ENCODE measurements at places on chromosomes 4 and X.

DNA sequence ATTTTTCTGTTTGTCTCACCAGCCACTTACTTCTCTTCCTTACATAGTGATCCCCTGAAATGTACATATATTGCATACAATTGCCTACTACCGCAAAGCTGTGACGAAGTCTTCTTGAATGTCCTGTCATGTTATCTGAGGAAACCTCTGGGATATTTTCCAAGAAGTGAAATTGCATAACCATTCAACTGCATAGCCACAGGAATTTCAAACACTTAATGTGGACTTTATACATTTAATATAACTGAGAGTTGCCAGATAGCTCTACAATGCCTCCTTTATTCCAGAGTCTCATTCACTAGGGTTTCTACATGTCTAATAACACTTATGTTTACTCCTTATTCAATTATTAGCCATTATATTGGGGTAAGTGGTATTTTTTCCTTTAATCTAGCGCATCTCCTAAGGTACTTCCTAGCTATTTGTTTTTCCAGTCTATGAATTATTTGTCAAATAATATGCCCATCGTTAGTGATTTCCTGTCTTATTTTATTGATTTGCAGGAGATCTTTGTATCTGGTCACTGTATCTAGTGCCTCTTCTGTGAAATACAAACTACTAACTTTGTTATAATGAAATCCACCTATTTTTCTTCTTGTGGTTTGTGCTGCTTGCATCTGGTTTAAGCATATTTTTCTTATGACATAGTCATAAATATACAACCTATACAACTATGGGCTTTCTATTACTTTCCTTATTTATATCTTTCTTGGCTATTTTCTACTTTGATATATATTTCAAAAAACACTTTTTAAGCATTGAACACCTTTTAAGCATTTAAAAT lies 69.2 kb upstream of the GRID2 start:
- DNase-seq = peak; percentile 4

GRCh38 chrX:107565015-107565414 lies 63.3 kb upstream of the PRPS1 start:
- DNase-seq = no peak

- no peak for DNase-seq
These were observed 22.8 kb downstream of the RPL9 start for GRCh38 chr4:39435659-39436563.

- DNase-seq = no peak
These were observed 77.6 kb downstream of the SLC16A2 start for GRCh38 chrX:74498924-74499323.

GRCh38 chrX:21960569-21961541 lies 20.3 kb downstream of the SMS start:
- no peak for DNase-seq

GRCh38 chr4:121951521-121952110 lies at the start of gene TRPC3:
Gene TRPC3, minus strand, starts transcription at chr4:121952060. Its CDS starts 380 bp downstream, at chr4:121951680.
- peak; percentile 37 for DNase-seq

- no peak for DNase-seq
These were observed 11.0 kb downstream of the TENM3 start for GRCh38 chr4:182254026-182254780.

GRCh38 chr4:108303488-108304177 lies 134.9 kb upstream of the LEF1 start:
- no peak for DNase-seq

DNA sequence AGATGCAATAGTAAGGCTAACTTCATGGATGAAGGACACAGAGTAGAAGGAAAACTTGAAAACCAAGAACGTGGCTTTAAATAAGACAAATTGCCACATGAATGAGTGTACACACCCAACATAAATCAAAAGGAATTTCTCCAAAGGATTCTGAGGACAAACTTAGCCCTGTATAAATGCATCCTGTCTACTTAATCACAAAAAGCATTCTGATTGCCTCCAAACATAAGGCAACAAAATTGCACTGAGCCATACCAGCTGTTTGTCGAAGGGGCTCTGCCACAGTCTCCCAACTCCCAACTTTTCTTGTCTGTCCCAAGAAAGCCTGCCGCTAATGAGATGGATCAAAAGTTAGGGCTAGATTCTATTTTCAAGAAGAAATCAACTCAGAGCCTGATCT lies 194.3 kb downstream of the SOWAHB start:
- DNase-seq = no peak

- DNase-seq = peak; percentile 81
These were observed 26.8 kb upstream of the SPARCL1 start for GRCh38 chr4:87555773-87556619.

- DNase-seq = no peak
These were observed 237.6 kb downstream of the SCFD2 start for GRCh38 chr4:53128231-53128630.

GRCh38 chrX:153646620-153647373 lies at the start of gene DUSP9:
Gene DUSP9, plus strand, starts transcription at chrX:153647203. Its CDS starts 751 bp downstream, at chrX:153647954.
- peak; percentile 60 for DNase-seq

DNA sequence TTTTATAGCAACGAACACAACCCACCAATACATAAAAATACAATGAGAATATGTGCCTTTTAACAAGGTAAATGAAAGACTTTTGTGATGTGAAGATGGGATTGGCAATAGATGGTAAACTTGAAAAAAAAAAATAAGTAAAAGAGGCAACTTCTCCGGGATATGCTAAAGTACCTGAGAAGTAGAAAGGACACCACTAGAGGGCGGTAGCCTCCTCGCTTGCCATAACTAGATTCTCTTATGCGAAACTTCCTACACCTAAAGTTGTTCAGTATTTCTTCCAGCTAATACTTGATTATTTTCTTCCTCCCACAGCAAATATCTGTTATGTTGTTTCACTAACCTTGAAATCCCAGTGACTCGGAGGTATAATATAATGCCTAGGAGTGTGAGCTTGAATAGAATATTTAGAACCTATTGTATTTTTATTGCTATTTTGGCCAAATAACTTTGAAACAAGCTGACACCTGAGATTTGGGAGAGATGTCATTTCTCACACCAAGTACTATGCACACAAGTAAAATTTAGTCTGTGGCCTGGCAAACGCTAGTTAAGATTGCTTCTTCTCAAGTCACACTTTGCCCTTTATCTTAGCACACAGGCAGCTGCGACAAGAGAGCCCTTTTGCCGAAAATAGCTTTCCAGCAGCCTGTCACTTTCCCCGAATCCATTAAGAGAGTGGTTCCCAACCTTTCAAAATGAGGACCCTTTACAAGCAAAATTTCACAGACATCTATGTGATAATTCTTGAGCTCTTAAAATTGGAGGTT lies 44.9 kb upstream of the PDLIM5 start:
- DNase-seq = peak; percentile 33

GRCh38 chr4:118772767-118773428 lies 63.0 kb downstream of the SEC24D start:
- DNase-seq = no peak

GRCh38 chr4:41635441-41635840 lies 97.5 kb downstream of the LIMCH1 start:
- no peak for DNase-seq

DNA sequence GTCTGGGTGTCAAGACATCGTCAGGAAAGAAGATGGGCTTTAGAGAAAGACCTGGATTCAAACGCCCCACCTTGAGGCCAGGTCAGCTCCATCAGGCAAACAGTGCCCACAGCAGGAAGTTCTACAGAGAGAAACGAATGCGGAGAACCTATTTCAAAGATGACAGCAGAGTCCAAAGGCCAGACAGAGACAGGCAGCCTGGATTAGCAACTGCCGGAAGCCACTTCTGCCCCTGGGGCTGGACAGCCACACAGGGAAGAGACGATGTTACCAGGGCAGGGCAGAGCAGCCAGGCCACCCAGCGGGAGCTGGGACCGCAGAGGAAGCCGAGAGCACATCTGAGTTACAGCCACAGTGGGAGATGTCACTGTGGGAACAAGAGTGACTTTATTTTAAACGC lies 1.2 kb downstream of the C4orf50 start:
- DNase-seq = no peak

GRCh38 chr4:82394896-82395295 lies 21.1 kb upstream of the HNRNPD start:
- DNase-seq = no peak

DNA sequence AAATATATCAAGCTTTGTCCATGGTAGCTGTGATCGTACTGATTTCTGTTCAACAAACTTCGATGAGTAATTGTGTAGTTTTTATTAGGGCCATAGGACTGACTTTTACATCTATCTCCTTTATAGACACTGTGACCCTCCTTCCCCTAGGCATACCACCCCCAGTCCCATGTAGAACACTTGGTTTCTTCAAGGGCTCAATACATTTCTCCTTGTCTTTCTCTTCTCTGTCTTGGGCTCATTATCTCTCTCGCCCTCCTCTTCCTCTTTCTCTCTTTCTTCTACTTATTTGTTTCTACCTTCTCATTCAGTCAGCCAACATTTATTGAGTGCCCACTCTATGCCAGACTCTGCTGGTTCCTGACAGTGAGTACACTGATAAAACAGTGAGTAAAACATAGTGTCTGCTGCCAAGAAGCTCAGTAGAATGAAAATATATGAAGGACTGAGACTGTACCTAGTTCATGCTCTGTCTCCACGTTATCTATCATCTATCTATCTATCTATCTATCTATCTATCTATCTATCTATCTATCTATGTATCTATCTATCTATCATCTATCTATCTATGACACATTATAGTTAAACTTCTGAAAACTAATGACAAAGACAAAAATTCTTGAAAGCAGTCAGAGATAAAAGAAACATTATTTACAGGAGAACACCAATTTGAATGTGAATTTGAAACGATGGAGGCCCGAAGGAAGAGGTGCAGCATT lies 122.8 kb downstream of the RBMX2 start:
- DNase-seq = no peak

GRCh38 chr4:159344877-159345276 lies 242.0 kb downstream of the RAPGEF2 start:
- no peak for DNase-seq

DNA sequence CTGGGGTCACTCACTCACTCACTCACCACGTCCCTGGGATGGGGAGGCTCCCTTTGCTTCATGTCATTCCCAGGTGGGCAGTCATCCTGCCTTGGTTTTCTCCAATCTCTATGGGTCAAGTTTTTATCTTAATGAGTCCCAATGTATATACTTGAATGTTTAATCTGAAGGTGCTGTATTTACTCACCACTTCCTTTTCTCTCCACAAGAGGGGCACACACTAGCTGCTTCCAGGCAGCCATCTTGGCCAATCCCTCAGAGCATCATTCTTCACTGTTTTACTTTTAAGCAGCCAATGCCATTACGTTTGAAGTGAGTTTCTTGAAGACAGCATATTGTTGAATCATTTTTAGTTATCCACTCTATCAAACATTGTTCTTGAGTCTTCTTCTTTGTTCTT lies 153.4 kb upstream of the ARSJ start:
- DNase-seq = no peak

DNA sequence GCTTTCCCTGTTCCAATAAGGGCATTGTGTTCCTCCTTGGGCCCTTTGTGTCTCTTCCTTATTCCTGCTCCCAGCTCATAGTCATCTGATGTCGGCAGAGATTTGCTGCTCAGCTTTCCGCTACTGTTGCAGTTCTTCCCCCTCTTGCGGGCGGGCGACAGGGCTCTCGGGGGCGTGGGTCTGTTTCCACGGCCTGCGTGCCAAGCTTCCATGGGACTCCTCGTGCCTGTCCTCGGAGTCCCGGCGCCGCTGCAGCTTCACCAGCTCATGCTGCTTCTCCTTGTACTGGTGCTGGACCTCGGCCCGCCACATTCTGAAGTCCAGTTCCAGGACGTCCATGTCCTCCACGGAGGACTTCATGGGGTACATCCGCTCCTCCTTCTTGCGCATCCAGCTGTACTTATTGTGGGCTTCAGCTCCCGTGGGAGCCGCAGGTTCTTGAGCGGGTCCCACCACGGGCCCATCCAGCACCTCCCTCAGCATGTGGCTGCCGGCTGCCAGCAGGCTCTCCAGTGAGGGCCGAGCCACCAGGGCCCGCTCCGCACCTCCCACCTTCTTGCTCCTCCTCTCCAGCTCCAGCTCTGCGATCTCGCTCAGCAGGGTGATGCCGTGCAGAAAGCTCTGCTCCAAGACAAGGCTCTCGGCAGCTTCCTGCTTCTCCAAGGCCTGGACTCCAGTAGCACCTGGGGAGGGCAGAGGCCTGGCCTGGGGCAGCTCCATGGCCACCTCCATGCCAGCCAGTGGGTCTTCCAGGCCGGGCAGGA lies 74.1 kb upstream of the UCP1 start:
- no peak for DNase-seq

DNA sequence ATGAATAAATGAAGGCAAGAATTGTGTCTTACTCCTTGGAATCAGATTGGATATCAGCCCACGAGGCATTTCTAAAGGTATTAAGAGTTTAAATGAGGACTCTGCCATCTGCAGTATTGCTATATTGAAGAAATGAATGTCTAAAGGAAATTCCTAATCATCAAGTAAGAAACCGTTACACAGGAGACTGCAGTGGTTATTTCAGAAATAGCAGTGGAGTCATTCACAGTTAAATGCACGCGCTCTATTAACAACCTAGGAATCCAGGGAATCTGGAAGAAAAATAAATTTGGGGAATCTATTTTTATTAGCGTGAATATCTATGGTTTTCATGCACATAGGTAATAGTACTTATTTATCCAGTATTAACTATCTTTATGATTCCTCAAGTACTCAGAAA lies 334.2 kb downstream of the TENM3 start:
- DNase-seq = no peak

GRCh38 chr4:42377497-42377896 lies 19.8 kb upstream of the SHISA3 start:
- no peak for DNase-seq

GRCh38 chrX:49059201-49059600 lies 402 bp downstream of the CCDC120 start:
- no peak for DNase-seq

GRCh38 chr4:17633600-17633999 lies 19.2 kb downstream of the MED28 start:
- DNase-seq = no peak

DNA sequence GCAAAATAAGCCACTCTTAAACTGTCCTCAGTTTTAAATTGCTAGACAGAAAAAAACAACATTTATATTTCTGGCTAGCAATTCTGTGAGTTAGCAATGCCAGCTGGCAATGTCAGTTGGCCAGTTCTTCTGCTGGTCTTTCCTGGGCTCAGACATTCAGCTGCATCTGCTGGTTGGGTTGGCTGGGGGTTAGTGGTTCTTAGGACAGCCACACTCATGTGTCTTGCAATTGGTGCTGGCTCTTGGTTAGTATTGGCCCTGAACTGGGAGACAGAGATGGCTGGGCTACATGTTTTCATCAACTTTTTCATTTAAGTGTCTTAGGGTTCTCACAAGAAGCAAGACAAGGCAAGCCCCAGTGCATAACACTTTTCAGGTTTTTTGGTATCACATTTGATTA lies 48.0 kb upstream of the PDLIM5 start:
- DNase-seq = peak; percentile 7

DNA sequence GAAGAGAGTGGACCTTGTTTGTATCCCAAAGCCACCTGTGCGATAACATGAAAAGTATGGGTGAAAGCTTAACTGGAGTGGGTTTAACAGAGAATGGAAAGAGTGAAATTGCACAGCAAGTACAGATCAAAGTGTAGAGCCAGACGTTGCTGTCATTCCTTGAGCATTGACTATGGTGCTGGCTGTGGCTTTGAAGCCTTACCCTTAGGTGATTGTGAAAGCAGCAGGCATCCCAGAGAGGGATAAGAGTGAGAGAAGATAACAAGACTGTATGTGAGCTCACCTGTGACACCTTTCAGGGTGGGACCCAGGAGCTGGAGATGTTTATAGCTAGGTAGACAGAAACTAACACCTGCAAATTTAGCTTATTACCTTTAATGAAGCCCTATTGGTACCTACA lies 77.6 kb downstream of the CFAP299 start:
- no peak for DNase-seq

- no peak for DNase-seq
These were observed 1.8 kb downstream of the TLL1 start for GRCh38 chr4:165874791-165875371.

GRCh38 chr4:6694177-6694901 lies 661 bp downstream of the S100P start:
- DNase-seq = no peak
